Transverse colon (tissue), 4 donors: ENCODE measurements at places on chromosomes 11 and 22. TPM values are rescaled to one million over a fixed set of nuclear protein-coding genes. Genes with fewer than 3 reads are reported as not detected.

The MMP3 gene
- 0.48 TPM for total RNA-seq

The LBHD1 gene
- 12.0 TPM for total RNA-seq

The KCTD14 gene
- total RNA-seq, result 7.5 TPM

The HPX gene
- 4.6 TPM for total RNA-seq

The SMIM35 gene
- total RNA-seq, result not detected

DNA sequence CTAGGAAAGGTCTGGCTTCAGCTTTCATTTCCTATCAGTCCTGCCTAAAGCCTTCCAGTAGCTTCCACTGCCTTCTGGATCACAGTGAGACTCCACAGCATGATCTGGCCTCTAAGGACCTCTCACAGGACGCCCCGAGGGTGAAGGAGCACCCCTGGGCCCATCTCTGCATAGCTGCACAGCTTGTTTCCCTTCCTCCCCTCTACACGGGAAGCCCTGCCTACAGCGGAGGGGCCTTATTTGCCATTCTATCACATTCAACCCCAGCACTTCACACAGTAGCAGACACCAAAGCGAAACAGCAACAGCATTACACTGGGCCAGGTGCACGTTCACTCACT, 162.3 kb upstream of the GRK3 start:
- DNase-seq, result no peak

DNA sequence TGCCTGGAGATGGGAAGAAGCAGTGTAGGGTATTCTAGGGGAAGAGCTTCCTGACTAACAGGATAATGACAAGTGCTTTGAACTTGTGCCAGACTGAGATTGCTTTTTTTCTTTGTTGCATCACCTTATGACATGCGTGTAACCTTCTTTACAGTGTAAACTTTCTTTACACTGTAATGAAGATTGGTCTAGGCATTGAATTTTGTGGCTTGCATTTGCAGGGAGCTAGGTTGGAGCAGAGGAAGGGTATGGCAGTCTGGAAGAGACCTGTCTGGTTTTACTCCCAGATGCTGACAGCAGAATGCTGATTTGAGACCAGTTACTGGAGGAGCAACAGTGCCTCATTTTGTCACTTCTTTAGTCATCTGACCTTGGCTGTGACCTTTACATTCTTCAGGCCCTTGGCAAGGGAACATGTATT, 5.6 kb downstream of the DDB2 start:
- no peak for DNase-seq

GRCh38 chr11:108727665-108728064, 62.8 kb downstream of the DDX10 start:
- no peak for DNase-seq

DNA sequence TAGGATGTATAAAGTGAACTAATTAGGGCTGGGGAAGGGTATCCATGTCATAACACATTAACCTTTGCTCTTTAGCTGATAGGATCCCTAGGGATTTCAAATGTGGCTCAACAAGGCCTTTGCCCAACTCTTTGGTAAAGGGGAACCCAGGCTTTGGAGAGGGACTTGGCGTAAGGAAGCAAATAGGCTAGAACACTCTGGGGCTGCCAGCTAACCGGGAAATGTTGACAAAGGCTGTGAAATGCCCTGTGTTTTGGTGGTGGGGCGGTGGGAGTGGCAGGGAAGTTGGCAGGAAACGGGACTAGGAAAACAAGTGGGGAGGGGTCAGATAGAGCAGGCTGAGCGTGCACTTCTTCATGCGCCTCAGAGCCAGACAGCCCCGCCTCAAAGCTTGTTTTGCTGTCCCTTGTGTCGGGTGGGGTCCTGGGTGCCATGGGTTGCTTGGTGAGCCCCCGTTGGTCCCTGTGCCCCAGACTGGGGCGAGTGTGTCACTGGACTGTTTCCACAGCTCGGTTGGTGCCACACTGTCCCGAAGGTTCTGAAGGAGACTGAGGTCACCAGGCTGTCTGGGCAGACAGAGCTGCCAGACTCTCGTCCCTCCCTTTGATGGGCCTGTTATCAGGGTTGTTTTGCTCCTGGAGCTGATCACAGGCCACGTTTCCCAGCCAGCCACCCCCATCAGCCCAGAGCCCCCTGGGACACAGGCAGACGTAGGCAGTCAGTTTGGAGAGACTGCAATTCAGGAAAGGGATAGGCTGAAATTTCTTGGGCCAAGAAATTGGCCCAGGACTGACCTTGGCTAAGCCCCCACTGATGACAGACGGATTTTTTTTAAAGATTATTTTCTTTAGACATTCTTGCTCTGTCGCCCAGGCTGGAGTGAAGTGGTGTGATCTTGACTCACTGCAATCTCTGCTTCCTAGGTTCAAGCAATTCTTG, 19.6 kb downstream of the KCTD21 start:
- DNase-seq, result peak; percentile 34

DNA sequence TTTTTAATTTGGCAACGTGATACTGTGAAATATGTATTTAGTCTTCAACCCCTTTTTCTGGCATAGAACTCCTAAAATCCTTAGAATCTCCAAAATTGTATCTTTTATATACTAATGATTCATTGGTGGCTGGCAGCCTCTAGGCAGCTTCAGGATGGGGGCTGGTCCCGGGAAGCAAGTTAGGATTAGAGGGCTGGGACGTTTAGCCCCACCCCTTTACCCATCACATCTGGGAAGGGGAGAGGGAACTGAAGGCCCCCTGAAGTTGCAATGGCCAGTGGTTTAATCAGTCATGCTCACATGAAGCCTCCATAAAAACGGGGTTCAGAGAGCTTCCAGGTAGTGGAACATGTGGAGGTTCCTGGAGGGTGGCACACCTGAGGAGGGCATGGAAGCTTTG, 7.1 kb downstream of the IL17RA start:
- no peak for DNase-seq

GRCh38 chr11:5922749-5923426, 19.2 kb upstream of the OR56A3 start:
- DNase-seq, result no peak

DNA sequence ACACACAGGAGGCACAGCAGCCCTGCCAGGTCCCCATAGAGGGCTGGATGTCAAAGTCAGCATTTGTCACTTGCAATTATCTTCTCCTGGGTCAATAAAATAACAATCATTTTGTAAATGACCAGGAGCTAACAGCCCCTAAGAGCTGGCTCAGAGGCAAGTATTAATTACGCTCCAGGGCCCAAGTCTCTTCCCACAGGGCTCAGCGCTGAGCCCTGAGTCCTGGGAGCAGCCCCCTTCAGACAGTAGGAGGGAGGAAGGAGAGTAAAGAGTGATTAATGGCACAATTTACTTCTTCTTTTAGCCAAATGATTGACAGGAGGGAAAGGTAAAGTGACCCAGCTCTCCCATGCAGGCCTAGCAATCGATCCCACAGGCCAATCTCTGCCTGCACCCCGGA, 99.0 kb upstream of the DRD2 start:
- DNase-seq, result no peak

- DNase-seq, result no peak
Observed at GRCh38 chr11:44711787-44712608, 14.8 kb upstream of the TSPAN18 start.

GRCh38 chr11:66124564-66124963, 54.5 kb downstream of the PACS1 start:
- DNase-seq, result no peak

- DNase-seq, result no peak
Observed at GRCh38 chr22:36162127-36163034, 1.8 kb upstream of the APOL3 start.
